Sigmoid colon (tissue), 7 donors: ENCODE measurements at places on chromosomes 5 and 9. TPM values are rescaled to one million over a fixed set of nuclear protein-coding genes. Genes with fewer than 3 reads are reported as not detected.

GRCh38 chr9:137534256-137535119 lies 15.7 kb downstream of the PNPLA7 start:
- no peak overlapping the region for H3K4me3 ChIP-seq
- no peaks in the 10 kb centered on the region for H3K27me3 ChIP-seq
- no peak for DNase-seq
- H3K4me1 ChIP-seq, result no peaks in the 10 kb centered on the region

DNA sequence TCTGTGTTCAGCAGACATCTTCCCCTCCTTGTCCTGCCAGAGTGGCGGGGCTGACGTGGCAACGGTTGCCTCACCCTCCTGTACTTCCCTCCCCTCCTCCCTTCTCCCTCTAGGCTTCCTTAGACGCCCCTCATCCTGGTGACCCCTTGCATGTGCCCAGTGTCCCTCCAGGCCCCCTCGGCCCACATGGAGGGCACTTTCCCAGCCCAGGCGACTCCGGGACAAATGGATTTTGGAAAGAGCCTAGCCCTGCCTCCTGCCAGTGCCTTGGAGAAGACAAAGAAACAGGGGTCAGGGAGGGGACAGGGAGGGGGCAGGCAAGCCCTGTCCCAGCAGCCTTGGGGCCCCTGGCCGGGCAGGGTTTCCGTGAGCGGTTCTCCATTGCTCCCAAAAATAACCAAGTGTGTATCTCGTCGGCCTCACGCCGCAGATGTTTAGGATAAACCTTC lies 38.3 kb upstream of the NEURL1B start:
- H3K27me3 ChIP-seq, result no peaks in the 10 kb centered on the region
- peak overlapping the region; percentile 68 for H3K27ac ChIP-seq
- peaks cover 34% of the 10 kb centered on the region for H3K4me1 ChIP-seq

- peak overlapping the region; percentile 12 for H3K27ac ChIP-seq
- peaks cover 37% of the 10 kb centered on the region for H3K36me3 ChIP-seq
Observed at GRCh38 chr9:130297371-130297770, 31.8 kb downstream of the HMCN2 start.

GRCh38 chr9:93807166-93808074 lies 147.7 kb downstream of the BARX1 start:
- DNase-seq, result no peak
- peaks cover 22% of the 10 kb centered on the region for H3K27me3 ChIP-seq
- no peak overlapping the region for H3K4me3 ChIP-seq
- no peak overlapping the region for H3K27ac ChIP-seq
- H3K36me3 ChIP-seq, result no peaks in the 10 kb centered on the region
- H3K4me1 ChIP-seq, result no peaks in the 10 kb centered on the region

The HACD4 gene
- total RNA-seq, result 14.7 TPM

GRCh38 chr5:131224387-131225201 lies 39.3 kb upstream of the CDC42SE2 start:
- no peaks in the 10 kb centered on the region for H3K36me3 ChIP-seq
- no peak overlapping the region for H3K27ac ChIP-seq
- no peak overlapping the region for H3K4me3 ChIP-seq

The STPG3 gene
- total RNA-seq, result not detected

DNA sequence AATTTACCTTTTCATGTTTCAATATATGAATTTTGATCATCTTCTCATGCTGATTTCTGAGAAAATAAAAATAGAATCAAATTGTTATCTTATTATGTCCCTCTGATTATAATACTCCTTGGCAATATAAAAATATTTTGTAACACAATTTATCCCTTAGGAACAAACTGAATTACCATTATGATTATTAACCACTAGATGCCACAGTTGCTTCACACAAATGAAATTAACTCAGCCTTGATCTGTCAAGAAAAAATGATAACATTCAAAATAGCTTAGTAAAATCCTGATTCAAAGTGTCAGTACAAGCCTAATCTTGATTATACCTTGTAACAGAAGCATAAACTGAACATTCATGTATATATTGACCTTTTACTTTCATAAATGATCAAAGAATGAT lies 4.8 kb upstream of the CHSY3 start:
- no peak for DNase-seq
- H3K27me3 ChIP-seq, result no peaks in the 10 kb centered on the region

The TUBB4B gene
- 176 TPM for total RNA-seq

GRCh38 chr5:41924526-41924871 lies 582 bp upstream of the FBXO4 start:
- peak overlapping the region; percentile 61 for H3K4me3 ChIP-seq
- no peak for DNase-seq
- peak overlapping the region; percentile 95 for H3K27ac ChIP-seq
- no peaks in the 10 kb centered on the region for H3K36me3 ChIP-seq
- peaks cover 11% of the 10 kb centered on the region for H3K4me1 ChIP-seq
- H3K27me3 ChIP-seq, result no peaks in the 10 kb centered on the region

DNA sequence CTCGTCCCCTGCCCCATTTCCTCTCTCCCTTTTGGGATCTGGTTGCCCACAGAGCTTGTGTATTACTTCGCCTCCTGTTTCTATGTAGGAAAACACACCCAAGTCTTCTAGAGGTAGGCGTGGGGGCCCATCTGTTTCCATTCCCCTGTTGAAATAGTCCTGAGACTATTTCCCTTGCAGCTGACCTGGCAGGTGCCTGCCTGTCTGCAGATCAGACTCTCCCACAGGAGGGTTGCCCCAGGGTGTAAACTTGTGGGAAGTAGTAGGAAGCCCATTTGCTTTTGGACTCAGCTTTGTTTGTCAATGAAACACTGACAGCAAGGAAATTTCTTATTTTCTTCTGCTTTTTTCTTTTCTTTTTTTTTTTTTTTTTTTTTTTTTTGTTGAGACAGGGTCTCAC lies 16.3 kb upstream of the GARNL3 start:
- no peaks in the 10 kb centered on the region for H3K27me3 ChIP-seq
- no peak overlapping the region for H3K27ac ChIP-seq
- H3K36me3 ChIP-seq, result no peaks in the 10 kb centered on the region
- no peak for DNase-seq
- peaks cover 6% of the 10 kb centered on the region for H3K4me1 ChIP-seq
- H3K4me3 ChIP-seq, result no peak overlapping the region

The IL4 gene
- not detected for total RNA-seq
